ENCODE measurements at places on chromosomes 13 and 19.

DNA sequence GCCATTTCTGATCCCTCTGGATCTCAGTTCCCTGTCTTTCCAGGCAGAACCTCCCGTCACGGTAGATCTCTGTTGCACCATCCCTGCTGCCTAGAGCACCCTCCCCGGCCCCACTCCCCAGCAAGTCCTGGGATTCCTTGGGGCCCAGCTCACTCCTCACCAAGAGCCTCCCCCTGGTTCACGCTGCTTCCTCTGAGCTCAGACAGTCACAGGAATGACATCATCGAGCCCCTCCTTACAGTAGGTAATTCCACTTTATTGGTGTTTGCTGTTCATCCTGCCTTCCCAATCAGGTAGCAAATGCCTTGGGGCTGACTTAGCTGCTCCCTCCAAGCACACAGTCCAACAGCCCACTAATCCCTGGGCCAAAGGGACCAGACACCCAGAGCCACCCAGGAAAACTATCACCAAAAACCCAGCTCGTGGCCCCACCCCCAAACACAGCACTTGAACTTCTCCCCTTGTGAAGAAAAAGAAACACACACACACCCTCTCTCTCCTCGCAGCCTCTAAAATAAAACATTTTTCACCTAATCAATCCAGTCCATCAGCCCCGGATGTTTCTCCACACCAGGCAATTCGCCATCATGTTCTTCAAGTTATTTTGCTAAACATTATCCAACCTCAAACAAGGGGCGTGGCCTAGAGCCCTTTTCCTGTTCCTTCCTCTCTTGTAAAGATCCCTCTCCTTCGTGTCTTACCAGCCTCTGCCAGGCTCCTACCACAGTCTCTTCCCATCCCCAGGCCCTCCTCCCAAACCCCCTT, 2.5 kb downstream of the NAPA start:
- peak; percentile 28 for DNase-seq

DNA sequence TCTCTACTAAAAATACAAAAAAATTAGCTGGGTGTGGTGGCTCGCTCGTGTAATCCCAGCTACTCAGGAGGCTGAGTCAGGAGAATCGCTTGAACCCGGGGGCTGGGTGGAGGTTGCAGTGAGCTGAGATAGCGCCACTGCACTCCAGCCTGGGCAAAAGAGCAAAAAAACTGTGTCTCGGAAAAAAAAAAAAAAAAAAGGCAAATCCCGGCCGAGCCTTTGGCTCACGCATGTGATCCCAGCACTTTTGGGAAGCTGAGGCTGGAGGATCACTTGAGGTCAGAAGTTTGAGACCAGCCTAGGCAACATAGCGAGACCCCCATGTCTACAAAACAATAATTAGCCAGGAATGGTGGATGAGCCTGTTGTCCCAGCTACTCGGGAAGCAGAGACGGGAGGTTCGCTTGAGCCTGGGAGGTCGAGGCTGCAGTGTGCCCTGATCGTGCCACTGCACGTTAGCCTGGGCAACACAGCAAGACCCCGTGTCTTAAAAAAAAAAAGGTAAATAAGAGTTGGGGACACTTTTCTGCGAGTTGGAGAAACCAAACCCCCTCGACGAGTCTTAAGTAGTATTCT, 574 bp upstream of the GPX4 start:
- peak; percentile 49 for DNase-seq

GRCh38 chr13:32390048-32390447, 37.9 kb downstream of the N4BP2L1 start:
- no peak for DNase-seq

DNA sequence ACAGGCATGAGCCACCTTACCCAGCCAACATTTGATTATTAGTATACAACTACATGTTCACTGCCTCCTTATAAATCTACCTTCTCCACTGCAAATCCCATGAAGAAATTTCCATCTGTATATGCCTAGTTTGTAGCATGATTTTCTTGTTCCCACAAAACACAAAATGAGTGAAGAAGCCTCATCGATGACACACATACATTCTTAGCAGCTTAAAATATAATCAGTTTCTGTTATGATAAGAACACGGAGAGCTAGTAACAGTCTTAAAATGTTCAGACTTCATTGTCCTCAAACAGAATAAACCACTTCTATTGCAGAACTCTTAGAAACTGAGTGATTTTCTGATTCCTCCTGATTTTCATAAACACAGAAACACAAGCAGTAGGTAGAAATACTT, 740.5 kb downstream of the PCDH9 start:
- DNase-seq, result no peak

DNA sequence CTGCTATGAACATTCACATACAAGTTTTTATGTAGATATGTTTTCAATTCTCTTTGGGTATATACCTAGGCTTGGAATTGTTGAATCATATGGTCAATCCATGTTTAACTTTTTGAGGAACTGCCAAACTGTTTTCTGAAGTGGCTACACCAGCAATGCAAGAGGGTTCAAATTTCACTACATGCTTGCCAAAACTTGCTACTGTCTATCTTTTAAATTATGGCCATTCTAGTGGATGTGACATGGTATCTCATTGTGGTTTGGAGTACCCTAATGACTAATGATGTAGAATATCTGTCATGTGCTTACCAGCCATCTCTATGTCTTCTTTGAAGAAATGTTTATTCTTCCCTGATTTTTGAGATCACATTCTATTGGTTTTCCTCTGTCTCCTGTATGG, 860.3 kb downstream of the DIAPH3 start:
- peak; percentile 46 for DNase-seq

DNA sequence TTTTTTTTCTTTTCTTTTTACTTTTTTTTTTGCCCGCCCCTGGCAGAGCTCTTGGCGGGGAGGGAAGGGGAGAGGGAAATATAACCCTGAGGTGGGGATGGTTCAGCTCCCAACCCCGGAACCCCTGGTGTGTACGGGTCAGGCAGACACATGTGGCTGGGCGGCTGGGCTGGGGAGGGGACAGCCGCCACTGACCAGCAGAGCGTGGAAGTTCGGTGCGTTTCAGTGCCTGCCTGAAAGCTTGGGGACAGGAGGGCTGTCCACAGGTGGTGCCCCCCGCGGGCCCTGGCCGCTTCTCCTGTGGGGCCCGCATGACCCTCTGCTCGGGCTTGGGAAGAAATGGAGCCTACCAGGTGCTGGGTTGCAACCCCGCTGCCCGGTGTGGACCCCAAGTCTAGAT, 5.2 kb upstream of the MYDGF start:
- DNase-seq, result no peak

DNA sequence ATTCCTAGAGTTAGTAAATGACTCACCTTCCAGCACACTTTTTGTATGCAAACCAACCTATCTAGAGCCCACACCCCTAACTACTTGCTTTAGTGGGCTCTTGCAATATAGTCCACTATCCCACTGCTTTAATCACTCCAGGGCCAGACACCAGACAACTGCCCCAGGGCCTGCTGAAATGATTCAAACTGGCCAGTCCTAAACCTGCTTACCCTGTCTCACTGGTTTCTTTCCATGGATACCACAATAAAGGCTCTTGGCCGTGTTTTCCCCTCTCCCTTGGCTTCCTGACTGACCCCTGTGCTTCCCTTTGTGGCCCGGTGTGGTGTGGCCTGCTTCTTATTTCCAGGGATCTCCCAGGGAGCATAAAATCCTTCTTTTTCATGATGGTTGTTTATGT, 14.6 kb downstream of the HS6ST3 start:
- DNase-seq, result no peak

DNA sequence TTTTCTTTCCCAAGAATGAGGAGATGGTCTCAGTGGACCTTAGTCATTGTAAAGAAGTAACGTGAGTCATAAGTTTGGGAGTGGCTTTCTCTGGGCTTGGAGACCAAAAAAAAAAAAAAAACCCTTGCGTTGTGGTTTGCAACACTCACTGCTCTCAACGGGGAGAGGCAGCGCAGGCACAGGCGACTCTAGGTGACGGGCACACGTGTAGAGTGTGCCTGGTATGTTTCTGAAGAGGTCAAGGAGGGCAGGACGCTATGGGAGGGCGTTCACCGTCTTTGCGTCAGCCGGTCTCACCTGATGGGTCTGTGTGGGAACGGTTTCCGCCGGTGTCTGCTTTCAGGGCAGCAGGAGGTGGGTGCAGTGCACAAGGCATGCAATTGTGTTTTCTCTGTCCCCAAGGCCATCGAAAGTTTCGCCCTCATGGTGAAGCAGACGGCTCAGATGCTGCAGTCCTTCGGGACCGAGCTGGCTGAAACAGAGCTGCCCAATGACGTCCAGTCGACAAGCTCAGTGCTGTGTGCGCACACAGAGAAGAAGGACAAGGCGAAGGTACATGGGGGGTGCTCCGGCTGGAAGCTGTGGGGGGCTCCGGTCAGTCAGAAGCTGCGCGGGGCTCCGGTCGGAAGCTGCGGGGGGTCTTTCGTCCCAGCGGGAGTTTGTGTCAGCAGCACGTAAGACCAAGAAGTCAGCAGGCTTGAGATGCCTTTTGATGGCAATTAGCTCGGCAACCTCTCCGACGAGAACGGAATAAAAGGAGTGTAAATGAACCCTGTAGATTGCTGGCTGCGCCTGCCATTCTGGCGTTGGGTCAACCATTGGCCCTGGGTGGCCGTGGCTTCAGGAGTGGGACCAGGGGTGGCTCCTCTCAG, 40.8 kb upstream of the F7 start:
- peak; percentile 82 for DNase-seq

DNA sequence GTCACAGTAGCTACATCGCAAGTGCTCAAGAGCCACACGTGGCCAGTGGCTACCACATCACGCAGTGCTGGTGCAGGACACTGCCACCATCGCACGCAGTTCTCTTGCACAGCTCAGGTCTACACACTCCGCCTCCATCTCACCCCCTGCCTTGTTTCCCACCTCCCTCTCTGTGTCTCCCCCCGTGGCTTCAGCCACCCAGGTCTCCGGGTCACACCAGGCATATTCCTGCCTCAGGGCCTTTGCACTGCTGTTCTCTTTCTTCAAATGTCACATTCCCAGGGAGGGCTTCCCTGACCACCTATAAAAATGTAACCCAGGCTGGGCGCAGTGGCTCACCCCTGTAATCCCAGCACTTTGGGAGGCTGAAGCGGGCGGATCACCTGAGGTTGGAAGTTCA, 10.6 kb downstream of the CCDC8 start:
- no peak for DNase-seq

- no peak for DNase-seq
These were observed 314.9 kb upstream of the SLITRK5 start for GRCh38 chr13:87356314-87356713.

GRCh38 chr19:912181-913079, 589 bp downstream of the R3HDM4 start:
- no peak for DNase-seq

- DNase-seq, result no peak
These were observed 26.7 kb downstream of the MIER2 start for GRCh38 chr19:317710-318508.

GRCh38 chr19:28242317-28242927, 970.5 kb downstream of the UQCRFS1 start:
- peak; percentile 48 for DNase-seq

DNA sequence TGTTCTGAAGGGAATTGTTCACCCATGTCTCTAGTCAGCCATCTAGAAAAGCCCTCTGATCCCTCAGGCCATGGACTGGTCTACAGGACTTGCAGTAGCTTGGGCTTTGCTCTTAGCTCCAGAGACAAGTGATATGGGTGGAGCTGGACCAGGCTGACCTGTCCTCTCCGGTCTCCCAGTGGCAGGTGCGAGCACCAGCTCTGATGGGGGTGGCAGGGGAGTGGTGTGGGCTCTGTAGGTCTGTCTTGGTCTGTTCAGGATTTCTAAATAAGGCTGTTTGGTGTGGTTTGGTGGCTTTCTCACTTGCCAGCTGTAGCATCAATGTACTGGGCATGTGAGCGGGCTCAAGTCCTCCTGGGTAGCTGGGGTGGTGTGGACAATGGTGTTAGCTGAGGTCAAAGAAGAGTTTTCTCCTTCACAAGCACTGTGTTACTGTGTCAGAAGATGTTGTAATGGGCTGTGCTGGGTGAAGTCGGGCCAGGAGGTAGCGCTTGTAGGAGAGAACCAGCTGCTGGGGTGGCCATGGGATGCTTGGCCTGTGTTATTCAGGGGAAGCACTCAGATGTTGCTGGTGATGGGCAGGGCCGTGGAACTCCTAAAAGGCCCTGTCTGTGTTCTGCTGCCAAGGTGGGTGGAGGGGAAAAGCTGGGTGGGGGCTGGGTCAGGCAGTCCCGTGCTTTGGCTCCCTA, 16.9 kb downstream of the GPC6 start:
- no peak for DNase-seq

DNA sequence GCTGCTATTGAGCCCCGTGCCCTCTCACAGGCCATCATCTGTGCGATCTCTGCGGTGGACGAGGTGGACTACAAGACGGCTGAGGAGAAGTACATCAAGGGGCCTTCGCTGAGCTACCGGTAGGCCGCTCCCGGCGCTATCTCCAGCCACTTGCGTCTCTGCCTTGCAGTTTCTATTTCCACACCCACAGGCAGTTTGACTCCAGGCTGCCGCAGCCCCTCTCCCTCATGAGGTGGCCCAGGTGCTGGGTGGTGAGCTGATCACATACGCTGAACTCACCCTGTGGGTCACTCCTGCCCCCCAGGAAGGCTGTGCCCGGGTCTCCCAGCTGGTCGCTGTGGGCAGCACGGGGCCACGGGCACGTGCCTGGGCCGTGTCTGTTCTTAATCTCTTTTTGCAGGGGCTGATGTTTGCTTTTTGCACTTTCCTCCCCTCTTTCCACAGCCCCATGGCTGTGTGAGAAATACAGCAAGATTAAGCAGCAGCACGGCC, 10.6 kb upstream of the NDUFS7 start:
- no peak for DNase-seq

DNA sequence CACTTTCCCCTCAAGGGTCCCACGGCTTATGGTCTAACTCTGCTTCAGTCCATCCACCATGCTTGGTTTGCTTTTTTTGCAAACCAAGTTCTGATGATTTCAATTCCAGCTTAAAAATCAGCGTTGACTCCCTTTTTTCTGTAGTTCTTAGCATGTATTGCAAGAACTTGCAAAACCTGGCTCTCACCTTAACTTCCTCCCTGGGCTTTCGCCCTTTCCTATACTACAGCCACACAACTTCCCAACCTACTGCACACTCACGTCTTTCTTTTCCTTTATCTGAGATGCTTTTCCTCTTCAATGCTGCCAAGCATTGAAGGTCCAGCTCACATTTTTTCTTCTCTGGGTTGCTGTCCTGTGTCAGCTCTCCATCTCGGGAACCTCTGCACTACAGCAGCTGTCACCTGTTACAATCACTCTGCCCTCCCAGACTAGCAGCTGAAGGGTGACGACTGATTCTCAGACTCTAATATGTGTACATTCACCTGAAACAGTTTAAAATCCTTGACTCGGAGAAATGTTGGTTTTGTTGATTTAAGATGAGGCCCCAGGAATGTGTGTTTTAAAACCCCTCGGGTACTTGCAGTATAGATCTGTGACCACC, 143.7 kb downstream of the FREM2 start:
- no peak for DNase-seq

GRCh38 chr13:28716511-28716910, 2.3 kb downstream of the SLC46A3 start:
- peak; percentile 82 for DNase-seq

Data from fibroblast of skin of right biceps (primary cell).